ENCODE measurements at places on chromosomes 12 and 14.

GRCh38 chr12:33614630-33615029 is 175.0 kb upstream of the SYT10 start:
- DNase-seq: no peak

- no peak for DNase-seq
Observed at GRCh38 chr14:54890788-54891187, 11.8 kb downstream of the GCH1 start.

DNA sequence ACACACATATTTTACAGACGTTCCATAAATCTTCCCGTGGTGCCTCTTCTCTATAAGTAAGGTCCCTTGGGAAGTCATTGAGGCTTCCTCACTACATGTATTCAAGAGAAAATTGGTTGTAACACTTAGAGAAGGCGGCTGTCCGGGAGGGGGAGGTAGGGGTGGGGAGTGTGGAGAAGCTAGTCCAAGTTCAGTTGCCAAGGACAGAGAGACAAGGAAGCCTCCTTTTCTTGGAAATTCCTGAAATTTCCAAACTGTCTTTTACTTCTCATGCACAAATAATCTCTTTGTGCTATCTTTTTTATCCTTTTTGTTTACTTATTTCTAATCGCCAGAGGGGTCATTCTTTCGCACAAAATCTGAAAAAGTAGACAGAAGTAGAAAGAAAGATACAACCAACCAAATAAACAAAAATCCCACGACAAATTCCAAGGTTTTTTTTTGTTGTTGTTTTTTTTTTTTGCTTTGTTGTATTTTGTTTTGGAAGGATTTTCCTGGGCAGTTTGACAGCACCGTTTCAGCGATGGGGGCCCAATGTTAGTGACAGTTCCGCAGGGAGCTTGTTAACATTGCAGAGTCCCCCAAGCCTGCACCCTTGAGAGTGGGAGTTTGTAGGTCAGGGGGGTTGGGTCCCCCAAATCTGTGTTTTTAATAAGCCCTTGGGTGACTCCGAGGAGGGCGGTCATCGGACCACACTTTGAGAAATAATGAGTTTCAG is 45.2 kb downstream of the MAP1LC3B2 start:
- no peak for DNase-seq

- DNase-seq: no peak
Observed at GRCh38 chr14:49526101-49526500, 60.1 kb downstream of the RPS29 start.

- no peak for DNase-seq
Observed at GRCh38 chr12:26126340-26127284, 1.8 kb upstream of the BHLHE41 start.

DNA sequence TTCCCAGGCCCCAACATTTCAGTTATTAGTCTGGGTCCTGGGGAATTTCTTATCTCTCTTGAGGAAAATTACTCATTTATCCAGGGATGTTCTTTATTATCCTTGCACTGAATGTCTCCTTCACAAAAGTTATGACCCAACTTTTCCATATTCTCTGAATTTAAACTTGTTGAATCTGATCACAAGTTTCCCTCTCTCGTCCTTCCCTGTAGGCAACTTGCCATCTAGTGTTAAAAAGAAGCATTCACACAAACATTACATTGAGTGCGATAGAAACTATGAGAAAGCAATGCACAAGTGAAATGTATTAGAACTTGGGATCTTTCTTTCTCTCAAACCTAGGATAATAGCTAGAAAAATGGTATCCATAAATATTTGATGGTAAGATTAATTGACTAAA is 608.4 kb downstream of the FSCB start:
- no peak for DNase-seq

DNA sequence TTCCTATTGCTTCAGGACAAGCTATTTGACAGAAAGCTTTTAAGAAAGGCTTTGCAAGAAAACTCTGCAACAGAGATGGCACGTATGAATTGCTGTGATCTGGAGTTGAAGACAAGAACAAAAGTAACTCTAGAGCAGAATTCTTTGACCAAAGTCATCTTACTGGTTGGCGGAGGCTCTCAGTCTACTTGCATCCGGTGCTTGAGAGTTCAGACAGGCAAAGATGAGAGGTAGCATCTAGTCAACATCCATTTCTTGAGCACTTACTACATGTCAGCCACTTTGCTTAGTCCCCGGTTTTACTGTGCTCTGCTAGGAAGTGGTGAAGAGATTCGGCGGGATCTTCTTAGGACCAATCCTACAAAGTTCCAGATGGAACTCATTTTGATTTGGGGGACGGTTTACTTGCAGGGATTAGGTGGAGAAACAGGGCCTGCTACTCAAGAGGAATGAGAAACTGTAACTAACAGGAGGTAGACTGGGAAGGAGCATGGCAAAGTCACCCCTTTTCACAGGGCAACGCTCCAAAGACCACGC is 404 bp upstream of the CCDC91 start:
- DNase-seq: no peak

GRCh38 chr14:62301911-62302310 is 539.7 kb downstream of the SNAPC1 start:
- no peak for DNase-seq

GRCh38 chr12:78719721-78720120 is 144.9 kb upstream of the SYT1 start:
- no peak for DNase-seq

DNA sequence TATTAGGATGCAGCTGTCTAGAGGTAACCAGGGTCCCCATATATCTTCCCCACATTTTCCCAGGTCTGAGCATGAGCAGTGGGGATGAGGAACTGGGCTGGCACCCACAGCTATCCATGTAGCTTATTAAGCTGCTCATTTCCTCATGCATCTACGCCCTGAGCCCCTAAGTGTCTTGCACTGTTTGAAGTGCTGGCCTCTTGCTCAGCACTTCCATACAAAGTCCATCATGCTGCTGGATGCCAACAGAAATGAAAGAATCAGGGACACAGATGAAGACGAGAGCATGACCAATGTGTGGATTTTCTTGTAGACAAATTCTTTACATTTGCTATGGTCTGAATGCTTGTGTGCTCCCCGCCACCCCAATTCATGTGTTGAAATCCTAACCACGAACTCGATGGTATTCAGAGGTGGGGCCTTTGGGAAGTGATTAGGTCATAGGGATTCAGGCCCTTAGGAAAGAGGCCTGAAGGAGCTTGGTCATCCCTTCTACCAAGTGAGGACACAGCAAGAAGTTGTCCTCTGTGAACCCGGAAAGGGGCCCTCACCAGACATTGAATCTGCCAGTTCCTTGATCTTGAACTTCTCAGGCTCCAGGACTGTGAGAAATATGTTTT is 54.5 kb downstream of the C12orf75 start:
- DNase-seq: no peak

- DNase-seq: no peak
Observed at GRCh38 chr12:15122344-15122743, 98.9 kb downstream of the RERG start.

DNA sequence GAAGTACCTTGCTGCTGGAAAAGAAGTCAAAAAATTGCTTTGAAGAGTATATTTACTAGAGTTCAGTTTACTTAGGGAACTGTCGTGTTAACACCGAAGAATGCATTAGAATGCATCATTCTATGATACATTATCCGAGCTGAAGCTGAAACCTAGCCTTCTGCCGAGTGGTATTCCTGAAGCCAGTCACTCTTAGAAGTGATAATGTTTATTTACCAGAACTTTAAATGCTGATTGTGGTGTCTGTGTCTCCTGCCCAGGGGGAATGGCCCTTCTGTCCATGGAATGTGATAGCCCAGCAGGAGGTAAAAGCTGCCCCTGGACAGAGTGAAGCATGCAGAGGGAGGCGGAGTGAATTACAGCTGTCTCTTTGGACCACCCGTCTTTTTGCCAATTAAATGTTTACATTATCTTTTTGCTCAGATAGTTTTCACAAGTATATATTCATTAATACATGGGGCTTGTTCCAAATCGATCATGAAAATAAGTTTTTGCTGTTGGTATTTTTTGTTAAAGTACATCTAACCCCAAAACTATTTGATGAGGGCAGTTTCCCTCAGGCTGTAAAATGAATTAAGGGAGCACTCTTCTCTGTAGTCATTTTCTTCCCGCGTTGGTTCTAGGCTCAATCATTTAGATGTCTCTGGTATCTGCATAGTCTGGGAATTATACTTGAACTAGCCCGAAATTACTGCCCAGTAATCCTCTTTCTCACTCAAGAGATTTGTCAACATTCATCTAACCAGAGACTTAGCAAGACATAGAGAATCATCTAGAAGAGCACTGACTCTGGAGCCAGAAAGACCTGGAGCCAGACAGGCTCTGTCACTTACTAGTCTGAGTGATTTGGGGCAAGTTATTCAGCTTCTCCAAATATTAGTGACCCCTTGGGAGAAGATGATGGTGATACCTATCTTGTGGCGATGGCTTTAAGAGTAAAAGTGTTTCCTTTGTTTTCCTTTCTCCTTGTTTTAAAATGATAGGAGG is 147.6 kb downstream of the CRADD start:
- DNase-seq: no peak

DNA sequence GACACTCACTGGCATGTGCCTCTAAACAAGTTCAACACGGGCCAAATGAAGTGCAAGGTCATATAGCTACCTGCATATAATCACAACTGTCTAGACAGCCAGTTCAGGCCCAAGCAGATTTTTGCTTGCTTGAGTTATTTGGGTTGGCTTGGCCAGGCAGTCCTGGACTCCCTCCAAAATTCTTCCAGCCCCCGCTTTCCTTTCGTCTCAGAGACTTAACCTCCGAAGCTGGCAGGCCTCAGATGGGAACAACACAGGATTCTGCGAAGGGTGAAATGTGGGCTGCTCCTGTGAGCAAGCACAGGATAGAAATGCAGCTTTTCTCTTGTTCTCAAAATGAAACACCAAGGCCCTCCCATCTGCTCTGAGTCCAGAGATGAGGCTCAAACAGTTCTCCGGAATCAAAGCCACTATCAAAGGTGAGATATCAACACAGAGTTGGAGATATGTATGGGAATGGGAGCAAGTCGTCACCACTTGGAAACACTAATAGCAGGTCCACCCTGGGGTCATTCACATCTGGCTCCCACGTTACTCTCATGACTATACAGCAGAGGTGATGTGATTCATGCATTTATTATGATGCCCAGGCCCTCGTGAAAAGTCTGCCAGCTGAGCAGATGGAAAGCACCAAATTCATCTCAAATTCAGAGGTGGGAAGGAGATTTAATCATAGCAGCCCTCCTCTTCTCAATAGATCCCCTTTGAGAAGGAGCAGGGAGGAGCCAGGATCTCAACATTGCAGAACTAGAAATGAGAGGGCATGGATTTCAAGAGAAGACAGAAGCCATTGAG is 389.8 kb downstream of the NUAK1 start:
- no peak for DNase-seq

- DNase-seq: no peak
Observed at GRCh38 chr14:89641495-89642175, 224.6 kb upstream of the FOXN3 start.

DNA sequence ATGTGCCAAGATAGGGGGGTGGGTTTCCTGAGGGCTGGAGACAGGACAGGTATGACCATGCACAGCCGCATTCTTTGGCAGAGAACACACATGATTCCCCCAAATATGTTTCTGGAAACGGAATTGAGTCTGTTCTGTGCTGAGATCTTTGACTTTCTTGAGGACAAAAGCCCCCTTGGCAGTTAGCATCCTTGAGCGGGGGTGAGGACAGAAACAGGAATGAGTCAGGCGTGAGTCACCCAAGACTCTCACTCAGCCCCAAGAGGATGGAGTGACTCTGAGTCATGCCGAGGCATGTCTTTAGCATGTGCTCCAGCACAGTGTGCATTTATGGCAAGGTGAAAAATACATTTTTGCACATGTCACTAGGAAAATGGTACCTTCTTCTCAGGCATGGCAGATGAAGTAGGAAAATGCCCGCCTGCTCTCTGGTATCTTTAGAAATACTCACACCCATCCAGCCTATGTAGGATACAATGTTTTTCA is 52.1 kb downstream of the DAD1 start:
- DNase-seq: no peak

- DNase-seq: no peak
Observed at GRCh38 chr12:53258541-53259539, 9.3 kb upstream of the ESPL1 start.

DNA sequence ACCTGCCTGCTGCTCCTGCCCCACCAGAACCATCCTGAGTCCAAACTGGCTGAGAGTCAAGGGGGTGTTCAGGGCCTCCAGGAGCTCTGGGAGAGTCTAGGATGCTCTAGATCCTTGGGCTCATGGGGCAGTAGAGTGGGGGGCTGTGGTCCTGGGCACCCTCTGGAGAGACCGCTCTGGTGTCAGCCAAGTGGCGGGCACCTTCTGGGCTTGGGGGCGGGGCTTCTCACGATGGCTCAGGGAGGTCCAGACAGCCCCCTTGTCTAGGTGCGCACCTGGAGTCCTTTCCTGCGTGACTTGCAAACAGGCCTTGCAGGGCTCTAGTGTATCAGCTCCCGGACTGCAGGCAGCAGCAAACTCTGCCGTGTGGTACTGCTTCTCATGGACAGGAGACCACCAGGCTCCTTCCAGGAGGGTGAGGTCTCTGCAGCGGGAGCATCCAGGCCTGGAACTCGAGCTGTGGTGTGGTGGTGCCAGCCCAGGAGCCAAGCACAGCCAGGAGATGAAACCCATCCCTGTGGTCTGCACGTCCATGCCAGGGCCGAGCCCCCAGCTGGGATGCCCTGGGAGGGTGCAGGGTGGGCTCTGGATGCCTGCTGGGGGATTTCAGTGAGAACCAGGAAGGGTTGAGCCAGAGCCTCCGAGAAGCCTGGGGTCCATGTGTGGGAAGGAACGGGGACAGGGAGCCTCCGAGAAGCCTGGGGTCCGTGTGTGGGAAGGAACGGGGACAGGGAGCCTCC is 15.0 kb downstream of the PACS2 start:
- no peak for DNase-seq

GRCh38 chr12:82625523-82625922 is 61.2 kb upstream of the TMTC2 start:
- DNase-seq: no peak

DNA sequence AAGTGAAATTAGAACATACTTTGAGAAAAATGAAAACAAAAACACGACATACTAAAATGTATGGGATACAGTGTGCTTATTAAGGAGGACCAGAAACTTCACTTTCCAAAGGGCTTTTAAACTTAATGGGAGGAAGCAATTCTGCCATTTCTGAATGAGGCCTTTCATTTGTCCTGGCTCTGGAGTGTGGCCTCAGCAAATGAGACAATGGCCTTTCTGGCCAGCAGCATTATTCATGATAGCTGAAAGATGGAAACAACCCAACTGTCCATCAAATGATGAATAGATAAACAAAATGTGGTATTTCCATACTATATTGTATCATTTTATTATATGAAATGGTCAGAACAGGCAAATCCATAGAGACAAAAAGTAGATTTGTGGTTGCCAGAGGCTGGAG is 338.6 kb downstream of the CEP128 start:
- DNase-seq: no peak

DNA sequence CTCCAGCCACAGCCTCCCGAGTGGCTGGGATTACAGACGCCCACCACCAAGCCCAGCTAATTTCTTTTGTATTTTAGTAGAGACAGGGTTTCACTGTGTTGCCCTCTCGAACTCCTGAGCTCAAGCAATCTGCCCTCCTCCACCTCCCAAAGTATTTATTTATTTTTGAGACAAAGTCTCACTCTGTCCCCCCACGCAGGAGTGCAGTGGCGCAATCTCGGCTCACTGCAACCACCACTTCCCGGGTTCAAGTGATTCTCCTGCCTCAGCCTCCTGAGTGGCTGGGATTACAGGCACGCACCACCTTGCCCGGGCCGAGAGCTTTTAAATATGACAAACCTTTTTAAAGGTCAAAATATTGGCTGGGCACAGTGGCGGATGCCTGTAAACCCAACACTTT is 14.6 kb downstream of the NUMB start:
- no peak for DNase-seq

Measured in stimulated activated CD4-positive, alpha-beta T cell treated with anti-CD3 and anti-CD28 coated beads, TNF-alpha, amount 100 ng/mL, for 4 hours (primary cell).